Prostate gland (tissue), 2 donors: ENCODE measurements at places on chromosomes 13 and 19. TPM values are rescaled to one million over a fixed set of nuclear protein-coding genes. Genes with fewer than 3 reads are reported as not detected.
A peak's percentile ranks its signal among the peaks of the same experiment; 100 is the strongest.

Gene OVOL3
- not detected for total RNA-seq

DNA sequence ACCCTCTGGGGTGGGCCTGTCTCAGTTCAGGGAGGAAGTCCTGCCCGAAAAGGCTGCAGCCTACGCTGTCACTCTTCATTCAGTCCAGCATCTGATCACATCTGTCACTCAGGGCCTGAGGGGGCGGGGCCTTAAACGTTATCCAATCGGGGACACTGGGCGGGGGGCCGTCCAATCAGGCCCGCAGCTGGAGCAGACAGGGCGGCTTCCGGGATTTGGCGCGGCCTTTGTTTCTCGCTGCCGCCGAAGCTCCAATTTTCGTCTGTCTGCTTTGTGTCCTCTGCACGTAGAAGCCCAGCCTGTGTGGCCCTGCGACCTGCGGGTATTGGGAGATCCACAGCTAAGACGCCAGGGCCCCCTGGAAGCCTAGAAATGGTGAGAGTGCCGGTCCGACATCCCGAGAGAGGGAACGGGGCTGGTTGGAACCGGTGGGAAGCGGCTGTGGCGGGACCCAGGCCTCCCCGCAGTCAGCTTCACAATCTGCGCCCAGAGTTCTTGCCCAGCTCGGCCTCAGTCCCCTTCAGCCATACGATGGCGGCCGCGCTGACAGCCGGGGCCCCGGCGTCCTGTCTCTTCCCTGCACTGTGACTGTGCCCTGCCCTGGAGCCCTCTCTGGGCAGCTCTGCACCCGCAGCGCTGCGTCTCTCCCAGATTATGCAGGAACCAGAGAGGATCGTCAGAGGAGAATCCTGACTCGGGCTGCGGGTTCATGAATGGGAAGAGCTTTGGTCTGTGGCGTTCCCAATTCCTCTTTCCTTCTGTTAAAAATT, at the start of gene ZNF730:
TSS of gene ZNF730 (plus strand) at position 224 of the 770 bp plus-strand sequence. CDS start at position 373, 149 bp downstream.
- DNase-seq = peak; percentile 32
- peak within 1 kb of the TSS; percentile 27 for H3K4me3 ChIP-seq
- no peaks in the 10 kb centered on the region for H3K27me3 ChIP-seq
- H3K27ac ChIP-seq = no peak within 1 kb of the TSS
- no peaks in the 10 kb centered on the region for H3K4me1 ChIP-seq
- H3K36me3 ChIP-seq = no peaks in the 10 kb centered on the region

GRCh38 chr13:44908266-44908665, 81.0 kb downstream of the NUFIP1 start:
- H3K36me3 ChIP-seq = no peaks in the 10 kb centered on the region
- H3K4me1 ChIP-seq = peaks cover 20% of the 10 kb centered on the region
- H3K27ac ChIP-seq = peak overlapping the region; percentile 72
- H3K4me3 ChIP-seq = no peak overlapping the region
- no peaks in the 10 kb centered on the region for H3K27me3 ChIP-seq
- no peak for DNase-seq

- no peaks in the 10 kb centered on the region for H3K4me1 ChIP-seq
- no peak overlapping the region for H3K27ac ChIP-seq
- no peaks in the 10 kb centered on the region for H3K36me3 ChIP-seq
Observed at GRCh38 chr13:44052780-44053184, 173.1 kb downstream of the LACC1 start.

GRCh38 chr13:59356607-59357006, 807.1 kb downstream of the DIAPH3 start:
- no peak for DNase-seq
- no peaks in the 10 kb centered on the region for H3K27me3 ChIP-seq
- no peak overlapping the region for H3K4me3 ChIP-seq
- H3K4me1 ChIP-seq = no peaks in the 10 kb centered on the region
- no peak overlapping the region for H3K27ac ChIP-seq

DNA sequence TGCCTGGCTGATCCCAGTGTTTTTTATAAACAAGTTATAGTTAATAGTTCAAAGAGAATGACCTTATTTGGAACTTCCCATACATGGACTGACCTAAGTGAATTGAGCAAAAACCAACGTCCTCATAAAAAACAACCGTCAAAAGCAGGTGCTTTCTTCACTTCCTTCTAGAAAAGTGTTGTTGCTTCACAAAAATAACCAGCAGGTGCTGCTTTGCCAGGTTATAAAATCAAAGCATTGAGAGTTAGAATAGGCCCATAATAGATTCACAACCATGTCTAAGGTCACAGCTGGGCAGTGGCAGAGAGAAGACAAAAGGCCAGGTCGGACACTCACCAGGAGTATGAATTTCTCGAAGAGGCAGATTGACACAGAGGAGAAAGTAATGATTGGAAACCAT, 9.5 kb downstream of the RUBCNL start:
- H3K27ac ChIP-seq = no peak overlapping the region
- no peaks in the 10 kb centered on the region for H3K4me1 ChIP-seq
- no peaks in the 10 kb centered on the region for H3K36me3 ChIP-seq

DNA sequence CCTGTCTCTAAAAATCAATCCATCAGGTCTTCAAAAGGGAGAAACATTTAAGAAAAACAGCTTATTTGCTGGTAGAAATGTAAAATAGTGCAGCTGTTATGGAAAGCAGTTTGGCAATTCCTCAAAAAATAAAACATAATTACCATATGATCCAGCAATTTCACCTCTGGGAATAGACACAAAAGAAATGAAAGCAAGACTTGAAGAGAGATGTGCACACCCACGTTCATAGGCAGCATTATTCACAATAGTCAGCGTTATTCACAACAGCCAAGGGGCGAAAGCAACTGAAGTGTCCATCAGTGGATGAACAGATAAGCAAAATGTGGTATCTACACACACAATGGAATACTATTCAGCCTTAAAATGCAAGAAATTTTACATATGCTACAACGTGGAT, 45.1 kb upstream of the DOCK9 start:
- H3K36me3 ChIP-seq = no peaks in the 10 kb centered on the region
- H3K27me3 ChIP-seq = no peaks in the 10 kb centered on the region
- no peak overlapping the region for H3K4me3 ChIP-seq
- DNase-seq = no peak

DNA sequence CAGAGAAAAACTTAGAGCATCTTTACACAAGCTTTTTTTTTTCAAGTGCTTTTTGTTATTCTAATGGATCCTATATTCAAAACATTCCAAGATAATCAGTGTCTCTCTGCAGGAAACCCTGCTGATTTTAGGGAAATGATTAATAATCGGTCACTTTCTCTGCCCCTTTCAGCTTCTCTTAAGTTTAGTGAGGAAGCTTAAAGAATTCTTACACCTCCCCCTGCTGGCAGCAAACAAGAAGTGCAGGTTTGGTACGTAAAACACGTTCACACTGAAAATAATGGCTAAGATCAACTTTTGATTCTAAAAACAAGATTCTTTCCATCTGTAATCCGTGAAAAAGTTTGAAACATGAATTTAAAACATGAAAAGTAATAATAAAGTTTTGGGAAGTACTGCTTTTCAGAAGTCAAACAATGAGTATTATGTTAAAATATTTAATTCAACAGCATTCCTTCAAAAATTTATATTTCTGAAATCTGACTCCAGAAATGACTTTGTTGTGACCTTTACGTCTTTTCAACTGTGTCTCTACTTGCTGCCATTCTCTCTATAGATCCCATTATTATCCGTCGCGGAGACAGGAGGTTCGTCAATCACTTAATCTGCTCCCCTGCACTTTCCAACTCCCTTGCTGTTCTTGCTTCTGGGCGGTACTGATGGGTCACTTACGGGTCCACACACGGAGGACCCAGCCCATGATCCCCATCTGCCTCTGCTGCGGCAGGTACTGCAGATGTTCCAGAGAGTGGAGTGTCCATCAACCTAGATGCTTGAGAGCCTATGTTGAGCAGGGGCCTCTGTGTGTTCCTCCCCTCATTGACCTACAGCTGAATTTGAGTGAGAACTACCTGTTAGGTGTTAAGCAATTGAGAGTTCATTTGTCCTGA, 203.1 kb upstream of the EDNRB start:
- no peaks in the 10 kb centered on the region for H3K36me3 ChIP-seq
- peaks cover 4% of the 10 kb centered on the region for H3K27me3 ChIP-seq
- H3K27ac ChIP-seq = no peak overlapping the region
- peak; percentile 35 for DNase-seq
- no peaks in the 10 kb centered on the region for H3K4me1 ChIP-seq

DNA sequence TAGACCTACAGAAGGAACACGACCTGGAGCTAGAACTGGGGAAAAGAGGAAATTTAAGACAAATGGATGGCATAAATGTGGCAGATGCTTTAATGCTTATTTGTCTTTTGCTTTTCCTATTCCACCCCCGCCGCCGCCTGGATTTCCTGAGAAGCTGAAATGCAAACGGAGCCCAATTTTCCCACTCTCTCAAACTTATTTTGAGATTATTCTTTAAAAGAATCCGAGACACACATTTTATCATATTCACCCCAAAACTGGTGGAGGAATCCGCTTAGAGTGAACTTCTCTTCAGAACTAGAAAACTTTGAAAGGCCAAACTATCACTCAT, 5.8 kb downstream of the POU4F1 start:
- H3K27ac ChIP-seq = no peak overlapping the region
- H3K27me3 ChIP-seq = peaks cover 70% of the 10 kb centered on the region
- H3K4me3 ChIP-seq = no peak overlapping the region
- no peak for DNase-seq
- H3K36me3 ChIP-seq = no peaks in the 10 kb centered on the region
- H3K4me1 ChIP-seq = no peaks in the 10 kb centered on the region
